Amniotic epithelial cell (primary cell): ENCODE measurements at places on chromosomes 2 and 18.

- no peak for DNase-seq
Measured at GRCh38 chr2:128199141-128199540, 108.1 kb downstream of the UGGT1 start.

DNA sequence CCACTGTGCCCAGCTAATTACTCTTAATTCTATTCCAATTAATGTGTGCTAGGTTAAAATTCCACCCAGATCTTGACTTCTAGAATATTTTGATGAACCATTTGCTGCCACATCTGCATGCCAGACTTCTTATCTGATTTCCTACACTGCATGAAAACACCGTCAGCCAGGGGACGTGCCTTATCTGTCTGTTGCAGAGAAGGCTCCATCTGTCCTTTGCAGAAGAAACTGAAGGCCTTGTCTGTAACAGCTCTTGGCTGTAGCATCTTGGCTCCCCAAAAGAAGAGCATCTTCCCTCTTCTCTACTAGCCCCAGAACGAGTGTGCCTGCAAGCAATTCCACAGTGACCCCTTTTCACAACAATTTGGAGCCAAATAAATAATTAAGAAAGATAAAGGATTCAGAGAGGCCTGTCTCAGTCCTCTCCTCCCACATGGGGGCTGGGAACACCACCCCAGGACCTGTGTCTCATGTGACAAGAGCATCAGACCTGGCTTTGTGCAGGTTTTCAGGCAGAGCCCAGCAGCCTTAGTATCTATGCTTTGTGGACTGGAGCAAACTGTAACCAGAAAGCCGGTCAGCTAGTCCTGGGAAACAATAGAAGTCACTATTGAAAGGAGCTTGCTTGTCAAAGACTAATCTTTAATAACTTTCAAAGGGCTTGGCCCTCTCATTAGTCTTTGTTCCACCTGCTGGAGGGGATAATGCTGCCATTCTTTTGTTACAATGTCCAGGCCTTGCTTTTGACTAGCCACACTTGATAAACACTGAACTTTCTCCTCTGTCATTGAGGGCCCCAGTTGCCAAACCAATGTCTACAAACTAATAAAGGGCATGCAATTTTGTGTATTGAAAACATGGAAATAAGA is 84.0 kb upstream of the NEUROD1 start:
- no peak for DNase-seq

DNA sequence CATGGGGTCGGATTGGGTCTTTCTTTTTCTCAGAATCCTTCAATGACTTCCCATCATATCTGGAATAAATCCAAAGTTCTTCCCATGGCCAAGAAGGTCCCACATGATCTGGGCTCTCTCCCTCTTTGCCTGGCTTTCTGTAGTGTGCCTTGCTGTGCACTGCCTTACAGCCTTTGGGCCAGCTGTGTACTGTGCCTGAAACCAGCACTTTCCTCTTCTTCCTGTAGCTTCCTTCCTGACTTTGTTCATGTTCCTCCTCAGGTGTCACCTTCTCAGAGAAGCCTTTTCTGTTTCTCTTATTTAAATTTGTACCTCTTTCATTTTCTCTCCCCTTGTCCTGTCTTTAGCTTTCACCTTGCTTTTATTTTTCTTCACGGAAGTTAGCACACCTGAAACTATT is 4.3 kb upstream of the CDCA7 start:
- DNase-seq, result no peak

DNA sequence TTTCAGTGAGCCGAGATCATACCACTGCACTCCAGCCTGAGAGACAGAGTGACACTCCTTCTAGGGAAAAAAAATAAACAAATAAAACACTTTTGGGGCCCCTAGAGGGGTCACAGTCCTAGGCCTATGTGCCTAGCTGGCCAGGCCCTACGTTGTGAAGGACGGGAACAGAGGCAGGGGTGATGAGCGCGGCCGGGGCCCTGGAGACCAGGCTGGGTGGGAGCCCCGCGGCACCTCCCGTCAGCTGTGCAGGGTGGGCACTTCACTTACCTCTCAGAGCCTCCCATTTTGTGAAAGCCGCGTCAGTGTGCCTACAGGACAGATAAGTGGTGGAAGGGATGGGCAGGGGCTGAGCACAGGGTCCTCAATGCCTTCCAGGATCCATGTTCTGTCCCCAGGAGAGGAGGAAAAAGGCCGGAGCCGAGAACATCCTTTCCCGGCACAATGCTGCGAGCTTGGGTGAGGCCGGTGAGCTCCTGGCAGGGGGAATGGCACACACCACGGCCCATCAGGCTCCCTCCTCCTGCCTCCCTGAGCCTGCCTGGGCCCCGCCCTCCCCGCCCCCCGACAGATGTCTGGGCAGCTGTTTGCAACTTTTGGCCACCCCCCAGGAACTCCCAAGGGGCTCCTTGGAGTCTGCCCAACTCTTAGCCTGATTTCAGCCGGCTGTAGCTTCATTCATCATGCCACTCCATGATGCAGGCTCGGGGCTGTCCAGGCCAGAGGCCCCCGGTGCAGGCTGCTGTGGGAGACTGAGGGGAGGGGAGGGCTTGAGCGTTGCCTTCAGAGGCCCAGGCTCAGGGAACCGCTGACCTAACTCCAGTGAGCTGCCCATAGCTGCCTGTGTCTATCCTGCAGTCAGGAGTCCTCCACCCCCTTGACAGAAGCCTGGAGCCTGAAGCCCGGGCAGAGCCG is 196.5 kb downstream of the TFCP2L1 start:
- DNase-seq, result peak; percentile 16

DNA sequence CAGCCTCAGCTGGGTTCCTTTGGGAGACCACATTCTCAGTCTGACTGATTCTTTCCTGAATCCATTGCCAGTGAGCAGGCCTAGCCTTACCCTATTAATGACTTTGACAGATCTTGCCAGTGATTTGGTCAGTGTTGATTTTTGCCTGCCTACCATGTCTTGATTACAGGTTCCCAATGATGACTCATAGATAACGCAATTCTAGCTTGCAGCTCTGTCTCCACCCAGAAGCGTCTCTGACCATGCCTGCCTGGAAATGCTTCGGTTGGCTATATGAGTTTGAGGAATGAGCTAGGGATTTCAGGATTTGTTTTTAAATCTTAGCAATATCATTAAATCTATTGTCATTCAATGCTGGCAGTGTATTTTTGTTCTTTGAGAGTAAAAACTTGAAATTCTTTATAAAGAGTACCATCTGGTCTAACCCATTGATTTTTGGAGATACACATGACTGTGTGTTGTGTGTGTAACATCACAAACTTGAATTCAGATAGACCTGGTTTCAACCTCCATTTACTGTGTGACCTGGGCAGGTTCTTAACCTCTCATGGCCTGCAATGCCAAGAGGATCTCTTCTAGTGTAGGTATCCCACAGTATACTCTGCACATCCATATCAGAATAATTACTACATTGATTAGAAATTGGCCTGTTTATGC is 57.0 kb downstream of the CCDC150 start:
- peak; percentile 89 for DNase-seq

DNA sequence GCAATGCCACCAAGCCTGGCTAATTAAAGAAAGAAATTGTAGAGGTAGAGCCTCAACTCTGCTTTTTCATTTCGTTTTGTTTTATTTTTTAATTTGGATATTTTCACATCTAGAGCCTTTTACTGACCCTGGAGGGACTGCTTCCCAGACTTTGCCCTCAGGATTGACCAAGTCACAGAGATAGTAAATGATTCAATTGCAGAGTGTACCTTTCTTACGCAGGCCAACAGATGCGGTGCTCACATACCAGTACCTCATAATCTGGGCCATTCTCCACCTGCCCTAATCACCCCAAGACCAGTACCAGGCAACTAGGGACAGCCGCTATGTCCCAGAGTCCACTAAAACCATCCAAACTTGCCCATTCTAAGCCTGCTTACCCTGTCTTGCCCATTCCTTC is 110.8 kb downstream of the DDX1 start:
- DNase-seq, result no peak

- peak; percentile 97 for DNase-seq
Measured at GRCh38 chr18:63161761-63162195, 157.8 kb downstream of the BCL2 start.

GRCh38 chr2:153606623-153607022 is 128.1 kb upstream of the RPRM start:
- DNase-seq, result no peak

DNA sequence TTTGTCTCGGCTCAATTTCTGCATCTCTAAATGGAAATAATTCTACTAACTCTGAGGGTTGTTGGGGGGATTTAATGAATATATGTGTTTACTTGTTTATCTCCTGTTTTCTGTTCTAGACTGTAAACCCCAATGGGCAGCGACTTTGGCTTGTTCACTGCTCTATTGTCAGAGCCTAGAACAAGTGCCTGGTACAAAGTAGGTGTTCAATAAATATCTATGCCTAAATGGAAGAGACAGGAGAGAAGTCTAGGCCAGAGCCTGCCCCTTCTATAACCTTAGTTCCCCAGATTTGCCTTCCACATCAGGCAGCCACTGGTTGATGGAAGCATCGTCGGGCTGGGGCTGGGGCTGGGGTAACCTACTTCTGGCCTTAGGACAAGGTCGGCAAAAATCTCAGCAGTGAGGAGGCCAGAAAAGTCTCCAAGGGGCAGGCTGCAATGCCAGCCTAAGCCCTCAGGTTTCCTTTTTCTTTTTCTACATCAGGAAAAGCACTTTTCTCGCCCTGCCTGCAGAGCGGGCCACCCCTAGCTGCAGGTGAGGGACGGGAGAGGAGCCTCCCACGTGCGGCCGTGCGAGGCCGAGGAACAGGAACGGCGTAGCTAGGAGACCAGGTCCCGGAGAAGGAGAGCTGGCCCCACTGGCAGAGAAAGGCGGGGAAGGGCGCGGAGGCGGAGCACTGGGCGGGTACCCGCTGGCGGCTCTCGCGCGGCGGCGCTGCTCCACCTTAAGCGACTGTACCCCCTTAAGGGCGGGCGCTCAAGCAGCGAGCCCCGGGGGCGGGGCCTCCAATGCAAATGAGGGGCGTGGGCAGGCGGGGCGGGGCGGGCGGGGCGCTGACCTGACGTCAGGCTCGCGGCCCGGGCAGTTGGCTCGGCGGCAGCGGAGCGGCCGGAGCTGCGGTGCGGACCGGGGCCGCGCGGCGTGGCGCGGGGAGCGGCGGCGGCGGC is at the start of gene CNNM4:
Gene CNNM4 (plus strand): TSS at position 867 of the 950 bp plus-strand sequence. CDS start 98 bp downstream, outside the sequence.
- DNase-seq, result peak; percentile 88

DNA sequence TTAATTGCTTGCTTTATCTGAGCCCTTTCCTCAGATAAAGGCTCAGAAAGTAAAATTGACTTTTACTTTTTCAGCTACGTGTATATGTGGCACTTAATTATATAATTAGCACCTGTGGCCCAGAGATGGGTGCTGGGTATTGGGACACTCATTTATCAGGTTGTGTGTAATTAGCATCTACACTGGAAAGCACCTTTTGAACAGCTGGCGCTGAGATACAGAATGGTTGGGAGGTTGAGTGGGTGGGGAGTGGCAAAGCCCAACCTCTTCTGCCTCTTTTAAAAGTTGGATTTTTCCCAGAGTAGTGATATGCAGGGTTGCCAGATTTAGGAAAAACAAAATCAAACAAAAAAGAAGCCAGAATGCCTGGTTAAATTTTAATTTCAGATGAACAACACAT is 23.9 kb downstream of the SPTBN1 start:
- DNase-seq, result no peak

GRCh38 chr2:205403244-205403825 is 279.0 kb upstream of the NRP2 start:
- peak; percentile 32 for DNase-seq

DNA sequence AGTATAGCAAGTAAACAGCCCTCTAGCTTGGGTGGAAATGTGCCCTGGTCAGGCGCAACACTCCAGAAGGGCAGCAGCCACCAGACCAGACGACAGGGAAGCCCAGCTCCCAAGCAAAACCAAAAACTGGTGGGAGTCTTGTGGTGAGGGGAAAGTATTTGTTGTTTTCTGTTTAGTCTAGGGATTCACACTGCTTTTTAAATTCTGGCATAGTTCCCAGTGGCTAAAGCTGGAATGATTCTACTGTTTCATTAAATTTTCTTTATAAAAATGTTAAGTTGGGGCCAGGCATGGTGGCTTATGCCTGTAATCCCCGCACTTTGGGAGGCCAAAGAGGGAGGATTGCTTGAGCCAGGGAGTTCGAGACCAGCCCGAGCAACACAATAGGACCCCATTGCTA is 38.5 kb downstream of the MERTK start:
- DNase-seq, result no peak

- no peak for DNase-seq
Measured at GRCh38 chr2:121052521-121052920, 232.5 kb downstream of the TFCP2L1 start.

DNA sequence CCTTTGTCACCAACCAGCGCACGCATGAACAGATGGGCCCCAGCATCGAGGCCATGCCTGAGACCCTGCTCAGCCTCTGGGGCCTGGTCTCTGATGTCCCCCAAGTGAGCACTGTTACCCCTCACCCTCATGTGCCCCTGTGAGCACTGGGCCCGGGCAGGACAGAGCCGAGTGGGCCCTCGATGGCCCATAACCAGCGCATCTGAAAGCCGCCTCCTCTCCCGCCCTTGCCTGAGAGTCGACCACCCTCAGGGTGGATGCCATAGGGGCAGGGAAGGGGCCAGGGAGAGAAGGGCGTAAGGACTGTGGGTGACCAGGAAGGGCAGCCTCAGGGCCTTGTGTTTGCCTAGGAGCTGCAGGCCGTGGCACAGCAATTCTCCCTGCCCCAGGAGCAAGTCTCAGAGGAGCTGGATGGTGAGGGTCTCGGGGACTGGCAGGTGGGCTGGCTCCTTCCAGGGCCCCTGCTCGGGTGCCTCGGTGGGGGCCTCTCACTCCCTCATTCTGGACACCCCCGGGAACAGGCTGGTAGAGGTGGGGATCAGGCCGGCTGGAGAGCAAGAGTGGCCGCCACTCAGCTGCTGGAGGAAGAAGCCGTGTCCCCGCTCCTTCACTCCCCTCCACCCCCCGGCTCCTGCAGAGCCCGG is 2.1 kb downstream of the PROM2 start:
- DNase-seq, result no peak

DNA sequence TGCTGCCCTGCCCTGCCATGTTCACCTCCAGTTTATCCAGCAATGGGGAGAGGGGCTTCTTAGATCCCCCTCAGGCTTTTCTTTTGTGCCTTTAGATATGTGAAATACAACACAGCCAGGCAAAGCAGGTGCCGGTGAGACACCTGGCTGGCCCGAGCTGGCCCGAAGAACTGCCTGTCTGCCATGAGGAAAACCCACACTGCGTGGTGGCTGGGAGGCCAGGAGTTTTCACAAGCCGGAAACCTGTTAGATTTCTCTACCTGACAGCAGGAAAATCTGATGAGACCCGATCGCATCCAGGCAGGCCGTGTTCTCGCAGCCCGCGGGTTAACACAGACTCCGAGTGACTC is 5.7 kb upstream of the GAL3ST2 start:
- DNase-seq, result no peak

- peak; percentile 45 for DNase-seq
Measured at GRCh38 chr2:188196343-188197008, 95.2 kb upstream of the GULP1 start.

- DNase-seq, result no peak
Measured at GRCh38 chr2:219871351-219871750, 243.9 kb downstream of the SLC4A3 start.

GRCh38 chr18:11775436-11776174 is 75.6 kb upstream of the CHMP1B start:
- no peak for DNase-seq

- no peak for DNase-seq
Measured at GRCh38 chr2:70181363-70181956, 9.4 kb downstream of the C2orf42 start.

GRCh38 chr2:167509586-167509985 is 621.3 kb downstream of the XIRP2 start:
- peak; percentile 87 for DNase-seq
